ENCODE measurements at places on chromosomes 16 and 17.

- no peak for DNase-seq
Measured at GRCh38 chr17:78179372-78179771, 7.5 kb downstream of the TK1 start.

- DNase-seq: no peak
Measured at GRCh38 chr17:2406903-2407790, 6.3 kb upstream of the MNT start.

- no peak for DNase-seq
Measured at GRCh38 chr17:47875011-47875985, 20.7 kb upstream of the SP2 start.

DNA sequence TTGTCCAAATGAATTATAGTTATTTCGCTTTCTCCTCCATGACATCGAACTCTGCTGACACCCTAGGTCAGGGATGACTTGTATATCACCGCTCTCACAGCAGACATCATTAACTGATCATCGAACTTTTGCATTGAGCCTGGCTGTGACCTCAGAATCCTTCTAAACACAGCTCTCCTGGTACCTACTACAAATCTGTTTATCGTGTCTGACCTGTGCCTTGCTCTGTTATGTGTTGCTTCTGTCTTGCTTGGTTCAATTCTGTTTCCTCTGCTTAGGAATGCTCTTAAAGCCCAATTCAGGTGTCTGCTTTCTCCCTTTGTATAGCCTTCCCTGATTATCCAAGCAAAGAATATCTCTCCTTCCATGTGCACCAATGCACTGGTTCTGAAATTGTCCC, 78.3 kb downstream of the CYLD start:
- no peak for DNase-seq

GRCh38 chr17:73342541-73343167, 30.9 kb upstream of the CDC42EP4 start:
- no peak for DNase-seq

DNA sequence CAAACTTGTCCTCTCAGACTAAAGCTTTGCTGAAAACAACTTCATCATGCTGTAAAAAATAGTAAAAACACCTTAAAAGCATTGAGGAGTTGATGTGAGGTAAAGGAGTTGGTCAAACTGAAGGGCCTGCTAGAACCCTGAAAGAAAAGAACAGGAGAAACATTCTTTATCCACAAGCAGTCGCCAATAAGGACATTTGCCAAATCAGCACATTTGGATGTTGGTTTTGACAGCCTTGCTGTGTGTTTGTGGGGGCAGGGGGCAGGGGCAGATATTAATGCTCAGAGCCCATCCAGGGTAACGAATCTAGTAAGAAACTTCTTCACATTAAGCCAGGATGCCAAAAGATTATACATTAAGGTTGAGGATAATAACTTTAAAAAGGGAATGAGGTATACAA, 399.9 kb upstream of the ZFHX3 start:
- DNase-seq: no peak

DNA sequence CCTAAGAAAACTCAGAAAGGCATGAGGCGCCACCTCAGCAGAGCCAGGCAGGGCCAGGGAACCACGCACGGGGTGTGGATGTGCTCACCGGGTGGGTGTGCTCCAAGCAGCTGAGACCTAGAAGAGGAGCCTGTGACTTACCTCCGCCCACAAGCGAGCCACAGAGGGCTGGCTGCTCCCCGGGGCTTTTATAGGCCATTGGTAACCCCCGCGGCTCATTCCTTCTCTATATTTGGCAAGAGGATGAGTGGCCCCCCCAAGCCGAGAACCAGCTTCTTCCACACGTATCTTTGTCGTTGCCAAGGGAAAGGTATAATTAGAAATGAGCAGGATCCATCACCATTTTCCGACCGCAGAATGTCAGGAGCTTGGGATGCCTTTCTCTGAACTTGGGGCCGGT, at the start of gene MYH3:
Gene MYH3 (minus strand): TSS at position 162 of the 400 bp plus-strand sequence. CDS start 2,245 bp downstream, outside the sequence.
- no peak for DNase-seq

- DNase-seq: no peak
Measured at GRCh38 chr16:88649924-88650748, 717 bp downstream of the CYBA start.

DNA sequence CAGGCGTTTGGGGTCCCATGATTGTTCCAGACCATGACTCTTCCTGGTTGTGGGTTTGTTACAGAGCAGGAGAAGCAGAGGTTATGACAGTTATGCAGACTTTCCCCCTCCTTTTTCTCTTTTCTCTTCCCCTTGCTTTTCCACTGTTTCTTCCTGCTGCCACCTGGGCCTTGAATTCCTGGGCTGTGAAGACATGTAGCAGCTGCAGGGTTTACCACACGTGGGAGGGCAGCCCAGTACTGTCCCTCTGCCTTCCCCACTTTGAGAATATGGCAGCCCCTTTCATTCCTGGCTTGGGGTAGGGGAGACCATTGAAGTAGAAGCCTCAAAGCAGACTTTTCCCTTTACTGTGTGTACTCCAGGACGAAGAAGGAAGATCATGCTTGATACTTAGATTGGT, 7.9 kb upstream of the TACO1 start:
- DNase-seq: no peak

- DNase-seq: no peak
Measured at GRCh38 chr17:62626719-62627218, 701 bp upstream of the MRC2 start.

All from effector CD8-positive, alpha-beta T cell (primary cell).